ENCODE measurements at places on chromosomes 5 and 9.
A peak's percentile ranks its signal among the peaks of the same experiment; 100 is the strongest.

DNA sequence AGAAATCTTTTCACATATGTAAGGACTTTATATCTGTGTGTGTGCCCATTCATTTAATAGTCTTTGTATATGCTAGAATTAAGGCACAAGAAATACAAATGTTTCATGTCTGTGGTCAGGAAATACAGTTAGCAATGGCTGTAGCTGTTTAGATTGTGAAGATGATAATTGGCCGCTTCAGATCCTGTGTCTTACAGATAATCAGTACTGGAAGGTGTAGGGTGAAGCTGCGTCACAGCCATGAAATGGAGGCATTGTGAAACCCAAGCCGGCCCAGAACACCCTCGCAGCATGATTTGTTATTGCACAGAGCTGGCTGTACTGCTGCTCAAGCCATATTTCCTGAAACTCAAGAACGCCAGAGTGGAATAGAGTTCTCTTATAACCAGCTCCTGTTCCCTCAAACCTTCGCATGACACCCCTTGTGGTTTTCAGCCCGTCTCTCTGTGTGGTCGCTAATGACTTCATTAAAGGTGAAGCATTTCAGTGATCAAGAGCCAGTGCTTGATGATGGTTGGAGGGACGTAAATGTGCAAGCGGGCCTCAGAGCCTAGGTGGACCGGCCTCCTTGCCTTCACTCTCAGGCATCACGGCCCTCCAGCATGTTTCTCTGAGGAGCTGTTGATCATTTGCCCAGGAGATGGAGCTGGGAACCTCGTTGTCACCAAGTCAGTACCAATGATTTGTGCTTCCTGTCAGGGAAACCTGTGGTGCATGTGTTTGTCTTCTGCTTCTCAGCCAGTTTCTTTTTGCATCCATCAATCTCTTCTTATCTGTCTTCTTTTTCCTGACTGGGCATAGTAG, 80.1 kb downstream of the F2RL2 start:
- peak; percentile 60 for DNase-seq

DNA sequence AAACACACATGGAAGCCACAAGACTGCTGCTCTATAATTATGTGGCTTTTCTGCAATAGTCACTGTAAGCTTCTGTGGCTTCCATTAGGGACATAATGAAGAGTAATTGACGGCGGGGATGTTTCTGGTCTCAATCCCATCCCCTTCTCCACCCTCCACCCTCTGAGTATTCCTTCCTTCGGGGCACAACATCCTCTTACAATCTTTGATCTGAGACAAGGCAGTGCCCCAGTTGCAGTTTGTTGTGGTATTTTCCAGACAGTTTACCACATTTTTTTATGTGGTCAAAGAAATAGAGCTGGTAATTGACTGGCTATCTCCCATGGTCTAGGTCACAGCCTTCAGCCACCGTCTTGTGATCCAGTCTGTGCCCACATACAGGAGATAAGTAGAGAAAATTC, 277.7 kb downstream of the NR2F1-AS1 start:
- no peak for DNase-seq

DNA sequence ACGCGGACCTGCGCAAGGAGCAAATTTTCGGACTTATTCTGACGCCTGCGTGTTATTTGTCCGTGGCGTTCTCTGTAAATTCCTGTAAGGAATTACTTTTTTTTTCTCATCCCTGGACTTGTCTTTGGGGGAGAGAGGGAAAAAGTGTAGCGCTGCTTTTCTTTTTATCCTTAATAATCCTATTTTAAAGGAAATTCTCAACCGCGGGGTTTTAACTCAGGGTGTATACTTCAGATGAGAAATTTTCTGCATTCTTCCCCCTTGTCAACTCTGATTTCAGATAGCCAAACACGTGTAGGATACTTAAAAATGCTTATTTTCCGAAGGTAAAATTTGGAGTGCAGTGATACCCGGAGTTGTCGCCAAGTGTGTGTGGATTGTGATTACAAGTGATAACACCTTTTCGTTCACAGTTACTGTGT, 853 bp downstream of the DCP2 start:
- no peak for DNase-seq

DNA sequence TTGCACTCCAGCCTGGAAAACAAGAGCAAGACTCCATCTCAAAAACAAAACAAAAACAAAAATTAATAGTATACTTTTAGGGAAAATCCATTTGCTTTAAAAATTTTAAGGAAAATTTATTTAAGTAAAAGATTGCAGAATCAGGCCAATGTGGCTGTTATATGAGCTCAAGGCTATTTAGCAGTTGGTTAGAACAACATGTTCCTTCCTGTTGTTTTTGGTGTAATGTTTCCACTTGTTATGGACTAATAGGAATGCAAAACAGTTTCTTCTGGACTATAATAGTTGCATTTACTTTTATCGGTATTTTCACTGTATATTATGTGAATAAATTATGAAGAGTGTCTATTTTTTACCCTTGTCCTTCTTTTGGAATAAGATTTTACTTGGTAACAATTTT, 3.0 kb upstream of the CDC42SE2 start:
- no peak for DNase-seq

GRCh38 chr5:56357426-56357825, 124.3 kb upstream of the ANKRD55 start:
- no peak for DNase-seq

All from NK-92 treated with Interleukin-12 subunit alpha and Interleukin-12 subunit beta, amount 100 ng/mL, for 24 hours (cell line).